ENCODE measurements at places on chromosomes 7 and 10.

DNA sequence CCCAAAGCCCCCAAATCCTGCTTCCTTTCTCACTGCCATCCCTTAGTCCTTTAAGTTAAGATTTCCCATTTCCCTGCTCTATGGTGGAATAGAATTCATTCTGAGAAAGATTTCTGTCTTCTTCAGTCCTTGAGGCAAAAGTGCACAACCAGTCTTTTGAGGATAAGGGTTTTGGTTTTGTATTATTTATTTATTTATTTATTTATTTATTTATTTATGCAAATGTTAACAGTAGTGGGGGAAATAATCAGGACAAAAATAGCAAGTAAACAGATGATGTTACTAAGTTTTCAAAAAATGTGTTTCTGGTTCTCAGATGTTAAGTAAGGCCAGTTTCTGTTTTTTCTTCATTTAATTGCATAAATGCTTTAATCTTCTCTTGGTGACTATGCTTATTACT is 84.2 kb downstream of the GLCCI1 start:
- DNase-seq: no peak

DNA sequence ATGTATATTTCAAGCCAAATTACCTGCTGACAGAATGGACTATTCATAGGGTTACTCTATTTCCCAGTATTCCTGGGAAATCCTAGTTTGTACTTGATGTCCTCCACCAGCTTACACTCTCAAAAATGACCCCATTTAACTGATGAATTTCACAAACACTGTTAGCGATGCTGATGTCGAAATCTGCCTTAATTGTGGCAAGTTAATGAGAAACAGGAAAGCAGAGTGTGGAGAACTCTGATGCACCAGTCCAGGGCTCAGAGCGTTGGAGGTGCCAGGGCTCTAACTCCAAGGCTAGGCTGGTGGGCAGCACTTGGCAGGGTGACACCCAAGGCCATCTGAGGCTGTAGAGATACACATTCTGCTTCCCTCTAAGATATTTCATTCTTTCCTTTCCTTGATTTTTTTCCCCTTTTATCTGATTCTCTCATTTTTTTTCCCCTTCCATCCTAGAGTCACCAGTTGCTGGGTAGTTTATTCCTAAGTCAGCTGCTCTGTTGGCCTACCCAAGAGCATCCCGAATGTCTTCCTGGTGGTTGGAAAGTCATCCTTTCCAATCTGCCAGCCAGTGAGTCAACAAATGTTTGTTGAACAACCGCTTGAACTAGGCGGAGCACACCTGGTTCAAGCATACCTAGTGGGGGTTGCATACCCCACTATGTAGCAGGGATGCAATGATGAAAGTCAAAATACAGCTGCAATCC is 525.0 kb upstream of the NRP1 start:
- DNase-seq: no peak

DNA sequence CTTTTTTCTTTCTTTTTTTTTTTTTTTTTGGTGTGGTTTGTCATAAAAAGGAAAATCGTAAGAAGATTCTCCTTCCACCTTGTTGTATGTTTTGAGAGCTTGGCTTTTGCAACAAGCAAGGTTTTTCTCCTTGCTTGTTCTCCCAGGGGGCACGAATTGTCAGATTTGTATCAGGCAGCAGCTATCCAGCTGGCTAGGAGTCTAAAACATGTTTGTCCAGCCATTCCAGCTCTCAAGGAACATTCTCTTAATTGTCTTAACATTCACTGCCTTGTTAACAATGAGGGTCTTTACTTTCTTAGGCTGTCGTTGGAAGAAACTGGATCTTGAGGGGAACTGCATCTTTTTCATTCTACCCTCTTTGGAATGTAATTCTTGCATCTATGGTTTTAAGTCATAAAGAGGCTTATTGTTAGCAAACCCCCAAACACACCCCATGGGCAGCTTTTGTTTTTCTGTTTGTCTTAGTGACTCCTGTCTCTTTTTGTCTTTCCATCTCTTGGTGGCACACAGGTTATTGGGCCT is 14.6 kb downstream of the SHTN1 start:
- DNase-seq: no peak

DNA sequence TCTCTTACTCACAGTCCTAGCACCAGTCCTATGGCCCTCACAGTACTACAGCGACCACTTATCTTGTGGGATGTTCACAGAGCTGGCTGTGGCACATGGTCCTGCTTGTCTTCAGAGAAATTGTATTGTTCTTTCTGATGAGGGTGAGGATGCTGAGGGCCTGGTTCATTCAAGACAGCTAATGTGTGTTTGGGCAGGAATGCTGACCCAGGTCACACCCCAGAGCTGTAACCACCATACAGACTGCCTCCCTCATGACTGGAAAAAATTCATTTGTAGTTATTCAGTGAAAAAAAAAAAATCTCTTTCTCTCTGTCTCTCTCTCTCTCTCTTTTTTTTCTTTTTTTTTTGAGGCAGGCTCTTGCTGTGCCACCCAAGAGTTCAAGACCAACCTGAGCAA is 83.5 kb downstream of the KLF6 start:
- DNase-seq: no peak

DNA sequence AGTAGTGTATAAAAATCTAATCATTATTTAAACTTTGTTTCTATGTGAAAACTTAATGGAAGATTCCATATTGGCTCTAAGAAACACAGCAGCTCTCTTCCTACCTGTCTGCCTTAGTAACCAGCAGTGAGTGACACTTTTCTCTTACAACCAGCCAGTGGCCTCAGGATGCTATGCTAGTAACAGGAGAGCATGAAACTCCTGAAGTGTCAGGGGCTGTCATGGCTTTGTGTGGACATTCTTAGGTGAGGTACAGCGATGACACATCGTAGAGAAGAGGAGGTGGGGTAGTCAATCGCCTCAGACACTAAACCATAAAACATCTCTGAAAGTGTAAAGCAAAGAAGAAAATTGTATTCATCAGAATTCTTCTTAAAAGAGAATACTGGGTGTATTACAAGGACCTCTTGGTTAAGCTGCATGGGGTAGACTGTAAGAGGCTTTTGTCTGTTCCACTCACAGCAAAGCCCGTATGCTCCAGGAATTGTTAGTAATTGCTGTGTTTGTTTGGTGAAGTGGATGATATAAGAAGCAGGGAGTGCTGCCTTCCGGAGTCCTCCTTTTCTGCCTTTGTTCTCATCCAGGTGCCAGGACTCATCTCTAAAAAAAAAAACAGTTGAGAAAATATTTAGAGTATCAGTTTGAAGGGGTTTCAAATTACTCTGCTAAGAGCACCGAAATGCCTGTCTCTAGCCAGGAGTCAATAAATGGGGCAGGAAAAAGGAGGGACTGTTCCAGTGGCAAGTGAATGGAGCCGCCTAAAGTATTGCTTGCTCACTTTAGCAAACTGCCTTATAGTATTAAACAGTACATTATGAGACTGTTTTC is 518.8 kb downstream of the CNTNAP2 start:
- DNase-seq: no peak
